ENCODE measurements at places on chromosomes 2 and 18.
A peak's percentile ranks its signal among the peaks of the same experiment; 100 is the strongest.

GRCh38 chr2:150586858-150587257, 99.4 kb upstream of the RND3 start:
- peak; percentile 80 for DNase-seq

GRCh38 chr2:148936857-148937450, 61.9 kb downstream of the KIF5C start:
- no peak for DNase-seq

GRCh38 chr2:24163601-24164000, 11.3 kb upstream of the FAM228A start:
- no peak for DNase-seq

DNA sequence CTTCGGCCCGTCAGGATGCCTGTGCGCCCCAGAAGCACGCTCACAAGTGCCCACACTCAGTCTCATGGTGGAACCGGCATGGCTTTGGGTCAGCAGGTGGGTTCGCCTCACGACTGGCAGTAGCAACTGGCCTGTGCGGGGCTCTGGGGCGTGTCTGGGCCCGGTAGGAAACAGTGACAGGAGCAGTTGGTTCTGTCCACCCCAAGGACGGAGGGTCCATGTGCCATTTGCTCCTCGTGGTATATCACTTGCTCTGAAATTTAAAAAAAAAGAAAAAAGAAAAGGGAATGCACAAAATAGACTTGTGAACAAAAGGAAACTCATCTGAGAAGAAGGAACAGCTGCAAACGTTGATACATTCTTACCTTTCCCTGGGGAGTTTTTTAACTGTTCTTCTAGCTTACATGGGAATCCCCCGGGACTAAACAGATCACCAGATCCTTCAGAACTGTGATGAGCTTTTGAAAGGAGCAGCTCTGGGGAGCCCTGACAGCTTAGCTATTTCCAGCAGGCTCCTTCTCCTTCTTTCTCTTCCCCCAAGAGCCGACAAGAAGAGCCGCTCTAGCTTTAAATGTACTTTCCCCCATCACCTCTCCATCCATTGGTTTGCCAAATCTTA, 42.8 kb downstream of the TRAPPC12 start:
- DNase-seq: no peak

DNA sequence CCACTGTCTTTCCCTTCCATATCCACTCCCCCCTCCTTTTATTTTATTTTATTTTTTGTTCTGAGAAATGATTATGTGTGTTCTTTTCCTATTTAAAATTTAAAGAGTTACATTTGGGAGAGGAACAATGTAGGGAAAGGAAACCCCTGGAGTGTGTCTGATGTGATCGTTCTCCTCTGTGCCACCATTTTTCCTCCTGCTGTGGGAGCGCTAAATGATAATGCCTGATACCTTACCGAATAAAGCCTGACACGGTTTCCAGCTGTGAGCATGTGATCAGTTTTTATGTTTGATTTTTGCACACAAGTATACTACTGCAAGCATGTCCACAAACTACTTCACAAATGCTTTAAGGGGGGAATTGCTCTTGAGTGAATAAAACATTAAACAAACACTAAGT, 317.8 kb upstream of the FANCL start:
- no peak for DNase-seq

- peak; percentile 83 for DNase-seq
Measured at GRCh38 chr2:127049927-127050802, 56.8 kb downstream of the BIN1 start.

GRCh38 chr2:127659408-127660290, 13.7 kb downstream of the GPR17 start:
- no peak for DNase-seq

- DNase-seq: peak; percentile 70
Measured at GRCh38 chr2:105576440-105577241, 168.1 kb upstream of the NCK2 start.

DNA sequence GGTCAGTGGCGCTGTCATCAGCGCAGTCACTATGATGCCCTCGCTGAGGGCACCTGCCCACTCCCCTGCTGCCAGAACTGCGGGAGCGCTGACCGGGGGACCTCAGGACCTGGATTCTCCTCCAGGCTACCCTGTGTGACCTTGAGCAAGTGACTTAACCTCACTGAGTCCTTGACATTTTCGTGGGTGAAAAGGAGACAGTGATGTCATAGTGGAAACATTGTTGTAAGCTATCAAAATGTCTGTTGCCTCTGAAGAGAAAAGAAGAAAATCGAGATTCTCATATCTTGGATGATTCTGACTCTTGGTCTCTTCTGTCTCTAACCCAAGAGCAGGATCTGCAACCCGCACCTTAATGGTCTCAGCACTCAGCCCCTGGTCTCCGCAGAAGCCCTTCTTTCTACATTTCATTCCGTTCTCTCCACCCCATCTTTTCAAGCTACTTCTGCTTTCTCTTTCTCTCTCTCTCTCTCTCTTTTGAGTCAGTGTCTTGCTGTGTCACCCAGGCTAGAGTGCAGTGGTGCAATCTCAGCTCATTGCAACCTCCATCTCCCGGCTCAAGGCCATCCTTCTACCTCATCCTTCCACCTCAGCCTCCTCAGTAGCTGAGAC, 978 bp upstream of the TUBA4A start:
- no peak for DNase-seq

DNA sequence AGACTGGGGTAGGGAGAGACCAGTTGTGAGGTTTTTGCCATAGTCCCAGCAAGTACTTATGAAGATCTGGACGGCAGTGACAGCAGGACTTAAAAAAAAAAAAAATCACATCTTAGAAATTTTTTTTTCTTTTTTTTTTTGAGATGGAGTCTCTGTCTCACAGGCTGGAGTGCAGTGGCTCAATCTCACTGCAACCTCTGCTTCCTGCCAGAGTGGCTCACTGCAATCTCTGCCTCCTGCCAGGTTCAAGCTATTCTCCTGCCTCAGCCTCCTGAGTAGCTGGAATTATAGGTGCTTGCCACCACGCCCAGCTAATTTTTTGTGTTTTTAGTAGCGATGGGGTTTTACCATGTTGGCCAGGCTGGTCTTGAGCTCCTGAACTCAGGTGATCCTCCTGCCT, 22.4 kb upstream of the STAT4 start:
- no peak for DNase-seq

GRCh38 chr2:63425079-63425416, 163.2 kb downstream of the WDPCP start:
- no peak for DNase-seq

DNA sequence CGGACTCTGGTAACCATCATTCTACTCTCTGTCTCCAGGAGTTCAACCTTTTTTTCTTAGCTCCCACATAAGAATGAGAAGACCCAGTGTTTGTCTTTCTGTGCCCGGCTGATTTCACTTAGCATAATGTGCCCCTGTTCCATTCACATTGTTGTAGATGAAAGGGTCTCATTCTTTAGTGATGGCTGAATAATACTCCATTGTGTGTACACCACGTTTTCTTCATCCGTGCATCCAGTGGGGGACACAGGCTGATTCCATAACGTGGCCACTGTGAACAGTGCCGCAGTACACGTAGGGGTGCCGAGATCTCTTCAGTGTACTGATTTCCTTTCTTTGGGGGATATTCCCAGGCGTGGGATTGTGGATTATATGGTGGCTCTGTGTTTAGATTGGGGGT, 72.3 kb upstream of the NFATC1 start:
- no peak for DNase-seq

DNA sequence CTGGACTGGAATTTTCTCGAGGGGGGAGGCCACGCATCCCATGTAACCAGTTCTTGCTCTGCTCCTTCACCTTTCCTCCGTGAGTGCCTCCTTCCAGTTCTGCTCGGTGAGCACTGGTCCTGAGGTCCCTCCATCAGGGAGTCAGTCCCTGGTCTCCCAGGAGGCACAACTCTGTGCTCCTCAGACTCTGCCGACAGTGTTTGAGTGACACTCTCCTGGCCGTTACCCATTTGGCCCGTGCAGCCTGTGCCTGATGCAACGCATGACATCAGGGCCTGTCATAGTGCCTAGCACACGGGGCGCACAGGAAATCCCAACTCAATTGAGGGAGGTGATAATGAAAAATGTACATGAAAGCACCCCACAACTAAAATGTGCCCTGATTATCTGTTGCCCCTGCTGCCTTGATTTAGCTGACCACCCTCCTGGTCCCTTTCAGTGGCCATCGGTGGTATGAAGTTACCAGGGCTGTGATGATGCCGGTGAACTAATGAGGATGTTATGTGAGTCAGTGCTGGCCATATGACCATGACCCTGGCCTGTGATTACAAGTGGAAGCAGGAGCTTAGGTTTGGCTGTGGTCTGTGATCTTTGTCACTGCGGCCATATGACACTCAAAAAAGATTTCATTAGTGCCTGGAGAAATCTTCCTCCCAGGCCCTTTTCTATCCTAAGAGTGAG, 144.6 kb downstream of the TDRD15 start:
- DNase-seq: no peak

- DNase-seq: peak; percentile 36
Measured at GRCh38 chr2:183063083-183063482, 15.5 kb upstream of the DUSP19 start.

DNA sequence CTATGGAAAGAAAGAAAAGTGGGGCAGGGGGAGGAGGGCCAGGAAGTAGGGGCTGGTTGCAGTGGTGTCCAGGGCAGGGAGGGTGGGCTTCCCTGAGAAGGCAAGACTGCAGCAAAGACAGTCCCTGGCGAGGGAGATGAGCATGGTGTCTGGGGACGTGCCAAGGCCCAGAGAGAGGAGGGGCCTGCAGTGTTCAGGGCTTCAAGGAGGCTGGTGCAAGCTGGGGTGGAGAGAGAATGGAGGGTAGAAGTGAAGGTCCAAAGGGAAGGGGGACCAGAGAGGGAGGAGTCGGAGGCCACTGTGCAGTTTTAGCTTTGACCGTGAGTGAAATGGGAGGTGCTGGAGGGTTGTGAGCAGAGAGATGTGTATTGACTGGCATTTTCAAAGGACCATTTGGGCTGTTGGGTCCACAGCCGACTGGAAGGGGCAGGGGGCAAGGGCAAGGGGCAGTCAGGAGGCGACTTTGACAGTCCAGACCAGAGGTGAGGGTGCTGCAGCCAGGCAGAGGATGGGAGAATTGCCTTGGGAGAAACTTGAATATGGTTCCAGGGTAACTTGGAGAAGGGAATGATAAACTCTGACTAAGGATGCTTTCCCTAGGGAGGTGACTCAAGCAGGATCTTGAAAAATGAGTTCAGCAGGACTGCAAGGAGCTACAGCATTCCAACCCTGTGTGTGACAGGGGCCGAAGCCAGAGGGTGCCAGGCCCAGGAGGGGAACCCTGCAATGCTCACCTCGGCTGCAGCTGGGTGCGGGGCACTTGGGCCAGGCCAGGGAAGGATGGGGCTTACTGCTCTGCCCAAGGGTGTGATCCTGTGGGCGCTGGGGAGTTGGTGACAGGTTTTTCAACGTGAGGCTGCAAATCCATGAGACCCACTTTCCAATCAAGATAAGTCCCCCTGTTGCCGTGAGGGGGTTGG, 177.1 kb upstream of the HAAO start:
- DNase-seq: peak; percentile 86

GRCh38 chr2:65186872-65187851, 40.5 kb upstream of the ACTR2 start:
- peak; percentile 91 for DNase-seq

GRCh38 chr2:73228631-73229030, 4.4 kb downstream of the PRADC1 start:
- DNase-seq: no peak

DNA sequence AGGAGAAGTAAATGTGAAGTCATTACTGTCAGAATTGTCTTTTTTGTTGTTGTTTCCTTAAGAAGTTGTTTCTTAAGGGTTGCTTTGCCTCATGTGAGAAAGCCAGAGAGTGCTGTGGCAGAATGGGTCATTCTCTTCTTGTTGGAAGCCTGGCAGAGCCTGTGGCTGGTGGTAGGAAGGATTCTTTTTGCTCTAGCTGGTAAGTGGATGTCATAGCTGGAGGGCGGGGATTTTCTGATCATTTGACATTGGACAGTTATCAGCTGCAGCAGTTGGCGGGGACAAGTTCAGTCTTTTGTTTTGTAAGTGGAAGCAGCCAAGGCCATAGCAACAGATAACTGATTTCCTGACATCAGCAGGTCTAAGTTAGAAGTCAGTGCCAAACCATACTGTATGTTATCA, 5.5 kb upstream of the RMDN2 start:
- DNase-seq: no peak

DNA sequence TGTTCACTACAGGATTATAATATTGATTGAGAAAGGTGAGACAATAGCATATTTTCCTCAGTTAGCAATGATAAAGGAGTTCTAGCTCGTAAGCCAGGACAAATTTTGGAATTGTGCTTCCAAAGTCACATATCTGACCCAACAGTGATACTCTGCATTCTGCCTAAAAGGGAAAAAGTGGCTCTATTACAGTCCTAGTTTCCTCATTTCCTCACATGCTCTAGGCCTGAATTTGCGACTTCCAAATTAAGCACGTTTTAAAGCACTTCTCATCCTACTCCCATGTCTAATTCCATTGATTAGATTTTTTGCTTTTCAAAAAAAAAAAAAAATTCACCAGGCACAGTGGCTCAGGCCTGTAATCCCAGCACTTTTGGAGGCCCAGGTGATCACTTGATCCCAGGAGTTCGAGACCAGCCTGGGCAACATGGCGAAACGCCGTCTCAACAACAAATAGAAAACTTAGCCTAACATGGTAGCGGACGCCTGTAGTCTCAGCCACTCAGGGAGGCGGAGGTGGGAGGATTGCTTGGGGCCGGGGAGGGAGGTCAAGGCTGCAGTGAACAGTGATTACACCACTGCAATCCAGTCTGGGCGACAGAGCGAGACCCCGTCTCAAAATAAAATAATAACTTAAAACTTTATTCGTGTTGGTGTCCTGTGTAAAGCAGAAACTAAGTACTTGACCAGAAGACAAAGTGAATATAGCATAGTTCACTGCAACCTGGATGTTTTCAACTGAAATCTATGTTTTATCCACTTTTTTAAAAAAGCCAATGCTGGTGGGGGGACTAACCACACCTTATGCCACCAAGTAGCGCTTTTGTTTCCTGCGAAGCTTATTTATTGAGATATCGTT, 1.5 kb downstream of the ESCO1 start:
- no peak for DNase-seq

GRCh38 chr2:19809206-19809605, 92.6 kb downstream of the TTC32 start:
- DNase-seq: no peak

DNA sequence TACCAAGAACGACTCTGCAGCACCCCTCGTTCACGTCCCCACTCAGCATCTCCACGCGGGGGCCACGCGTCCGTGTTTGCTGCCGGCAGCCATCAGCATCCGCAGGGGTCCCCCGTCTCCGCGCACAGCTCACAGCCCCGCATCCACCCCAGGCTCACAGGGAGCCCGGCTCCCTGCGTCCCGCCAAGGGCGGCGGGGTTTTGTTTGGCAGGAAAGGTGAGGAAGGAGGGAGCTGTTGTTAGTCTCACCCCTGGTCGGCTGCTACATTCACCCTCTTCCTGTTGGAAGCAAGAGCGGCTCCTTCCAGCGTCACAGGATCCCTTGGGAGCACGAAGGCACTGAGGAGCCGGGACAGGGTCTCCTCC, 131.0 kb upstream of the CTDP1 start:
- no peak for DNase-seq
